ENCODE measurements at places on chromosomes 3 and 15. TPM values are rescaled to one million over a fixed set of nuclear protein-coding genes. Genes with fewer than 3 reads are reported as not detected.

DNA sequence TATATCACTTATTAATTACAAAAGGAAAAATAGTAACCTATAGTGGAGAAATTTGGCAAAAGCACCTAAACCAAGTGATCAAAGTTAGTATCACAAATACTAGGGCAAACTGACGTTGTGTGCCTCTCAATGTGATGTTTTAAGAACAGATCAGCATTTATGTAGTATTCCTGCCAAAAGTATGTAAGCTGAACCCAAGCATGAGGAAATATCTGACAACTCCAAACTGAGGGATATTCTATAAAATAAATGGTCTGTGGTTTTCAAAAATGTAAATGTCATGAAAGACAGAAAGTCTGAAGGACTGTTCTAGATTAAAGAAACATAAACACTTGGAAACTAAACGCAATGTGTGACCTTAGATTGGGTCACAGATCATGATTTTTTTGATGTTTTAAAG is 34.3 kb upstream of the PIK3CA start:
- no peaks in the 10 kb centered on the region for H3K36me3 ChIP-seq
- no peak overlapping the region for H3K27ac ChIP-seq
- no peaks in the 10 kb centered on the region for H3K27me3 ChIP-seq
- H3K4me1 ChIP-seq = no peaks in the 10 kb centered on the region
- H3K4me3 ChIP-seq = no peak overlapping the region

DNA sequence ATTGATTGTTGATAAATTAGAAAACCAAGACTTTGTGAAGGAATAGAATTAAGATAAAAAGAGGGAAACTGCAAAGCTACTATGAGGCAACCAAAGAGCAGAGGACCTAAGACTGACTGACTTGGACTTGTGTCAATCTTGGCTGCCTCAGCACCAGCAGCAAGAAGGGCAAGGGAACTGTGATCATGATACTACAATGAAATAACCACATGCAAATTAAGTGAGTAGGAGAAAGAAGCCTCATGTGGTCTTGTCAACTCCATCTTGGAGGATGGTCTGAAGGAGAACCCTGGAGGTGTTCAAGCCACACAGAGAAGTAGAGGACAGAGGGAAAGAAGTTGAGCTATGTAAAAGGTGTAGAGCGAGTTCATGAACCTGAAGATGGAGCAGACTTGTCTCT is 47.3 kb upstream of the THRB start:
- no peak for DNase-seq
- H3K4me3 ChIP-seq = no peak overlapping the region
- no peak overlapping the region for H3K27ac ChIP-seq
- H3K4me1 ChIP-seq = peaks cover 7% of the 10 kb centered on the region

Gene KLHL6
- 0.92 TPM for total RNA-seq

Gene LRIG1
- 130 TPM for total RNA-seq

GRCh38 chr15:79003301-79003700 is 58.5 kb upstream of the CTSH start:
- H3K4me3 ChIP-seq = no peak overlapping the region
- peaks cover 14% of the 10 kb centered on the region for H3K4me1 ChIP-seq
- no peak overlapping the region for H3K27ac ChIP-seq
- no peaks in the 10 kb centered on the region for H3K36me3 ChIP-seq
- no peaks in the 10 kb centered on the region for H3K27me3 ChIP-seq

DNA sequence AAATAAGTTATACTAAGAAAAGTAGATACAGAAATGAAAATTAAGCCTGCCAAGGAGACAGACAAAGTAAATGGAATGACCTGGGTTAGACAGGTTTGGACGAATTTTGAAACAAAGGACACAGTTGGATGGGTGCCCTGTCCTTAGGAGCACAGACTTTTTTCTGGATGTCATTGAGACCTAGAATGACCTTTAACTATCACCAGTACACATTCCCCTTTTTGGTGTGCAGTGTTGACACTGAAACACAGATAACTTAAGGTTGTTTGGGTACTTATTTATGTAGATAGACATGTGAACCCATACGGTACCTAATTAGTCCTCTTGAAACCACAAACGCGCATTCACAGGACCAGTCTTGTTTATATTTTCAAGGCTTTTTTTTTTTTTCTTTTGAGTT is 86.7 kb downstream of the PPARG start:
- H3K27me3 ChIP-seq = no peaks in the 10 kb centered on the region
- no peaks in the 10 kb centered on the region for H3K36me3 ChIP-seq
- no peaks in the 10 kb centered on the region for H3K4me1 ChIP-seq
- no peak overlapping the region for H3K4me3 ChIP-seq
- no peak for DNase-seq
- H3K27ac ChIP-seq = no peak overlapping the region

Gene ALAS1
- total RNA-seq = 36.1 TPM

DNA sequence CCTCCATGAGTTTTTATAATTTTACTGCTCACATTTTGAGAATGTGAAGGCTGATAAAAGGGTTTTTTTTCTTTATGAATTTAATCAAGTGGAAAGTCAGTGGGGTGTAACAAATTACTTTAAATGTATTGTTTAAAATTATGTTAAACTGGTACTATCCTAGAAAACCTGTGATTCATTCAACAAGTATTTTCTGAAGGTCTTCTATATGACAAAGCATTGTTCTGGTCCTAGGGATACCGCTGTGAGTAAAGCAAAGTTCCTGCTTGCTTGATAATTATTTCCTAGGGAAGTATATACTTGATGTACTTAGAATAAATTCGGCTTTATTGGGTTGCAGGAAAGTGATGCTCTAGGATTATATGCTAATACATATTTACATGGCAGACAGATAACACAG is 152.8 kb upstream of the GOLGA6L4 start:
- no peaks in the 10 kb centered on the region for H3K27me3 ChIP-seq
- H3K4me1 ChIP-seq = peaks cover 24% of the 10 kb centered on the region
- H3K36me3 ChIP-seq = no peaks in the 10 kb centered on the region

Gene UROC1
- not detected for total RNA-seq

Gene EXD1
- not detected for total RNA-seq

- no peak overlapping the region for H3K4me3 ChIP-seq
- DNase-seq = no peak
- H3K27me3 ChIP-seq = no peaks in the 10 kb centered on the region
- no peak overlapping the region for H3K27ac ChIP-seq
- no peaks in the 10 kb centered on the region for H3K4me1 ChIP-seq
- no peaks in the 10 kb centered on the region for H3K36me3 ChIP-seq
These were observed 11.5 kb upstream of the DNAJC13 start for GRCh38 chr3:132405609-132406299.

DNA sequence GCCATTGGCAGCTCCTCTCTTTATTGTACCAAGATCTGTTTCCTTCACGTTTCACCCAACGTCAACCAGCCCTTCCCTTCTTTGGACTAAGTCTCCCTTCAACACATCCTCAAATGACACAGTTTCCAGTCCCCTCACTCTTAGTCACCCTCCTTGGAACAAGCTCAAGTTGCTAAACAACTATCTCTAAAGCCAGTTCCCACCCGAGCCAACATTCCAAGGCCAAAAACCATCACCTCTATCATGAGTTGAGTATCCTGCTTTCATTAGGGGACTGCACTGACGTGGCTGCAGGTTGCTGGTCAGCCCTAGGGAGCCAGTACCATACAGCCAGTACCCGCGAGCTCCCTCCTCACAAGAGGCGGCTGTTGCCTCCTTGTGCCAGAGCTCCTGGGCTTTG is 73.8 kb downstream of the LIPC start:
- H3K27ac ChIP-seq = no peak overlapping the region
- DNase-seq = no peak
- H3K36me3 ChIP-seq = no peaks in the 10 kb centered on the region
- H3K4me3 ChIP-seq = no peak overlapping the region
- no peaks in the 10 kb centered on the region for H3K27me3 ChIP-seq

DNA sequence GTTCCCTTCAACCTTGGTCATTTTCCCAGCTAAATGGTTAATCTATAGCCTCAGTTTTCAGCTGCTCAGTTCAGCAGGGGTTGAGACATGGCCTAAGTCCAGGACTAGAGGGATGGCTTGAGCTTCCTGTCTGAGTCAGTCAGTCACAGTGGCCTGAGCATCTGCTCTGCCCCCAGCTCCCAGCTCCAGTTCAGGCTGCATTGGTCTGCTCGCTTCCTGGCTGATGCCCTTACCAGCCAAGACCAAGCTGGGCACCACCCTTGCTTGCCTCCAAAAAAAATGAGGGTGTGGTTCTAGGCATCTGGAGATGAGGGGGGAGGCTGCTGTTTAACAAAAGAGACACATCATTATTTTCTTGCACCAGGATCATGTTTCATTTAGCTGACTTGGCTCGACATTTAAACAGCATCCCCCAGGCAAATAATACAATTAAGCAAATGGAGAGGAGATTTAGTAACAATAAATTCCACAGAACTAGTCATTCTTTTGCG is 70.7 kb downstream of the WNT5A start:
- no peaks in the 10 kb centered on the region for H3K27me3 ChIP-seq
- H3K4me3 ChIP-seq = no peak overlapping the region
- no peak for DNase-seq
- no peaks in the 10 kb centered on the region for H3K4me1 ChIP-seq
- H3K36me3 ChIP-seq = no peaks in the 10 kb centered on the region

DNA sequence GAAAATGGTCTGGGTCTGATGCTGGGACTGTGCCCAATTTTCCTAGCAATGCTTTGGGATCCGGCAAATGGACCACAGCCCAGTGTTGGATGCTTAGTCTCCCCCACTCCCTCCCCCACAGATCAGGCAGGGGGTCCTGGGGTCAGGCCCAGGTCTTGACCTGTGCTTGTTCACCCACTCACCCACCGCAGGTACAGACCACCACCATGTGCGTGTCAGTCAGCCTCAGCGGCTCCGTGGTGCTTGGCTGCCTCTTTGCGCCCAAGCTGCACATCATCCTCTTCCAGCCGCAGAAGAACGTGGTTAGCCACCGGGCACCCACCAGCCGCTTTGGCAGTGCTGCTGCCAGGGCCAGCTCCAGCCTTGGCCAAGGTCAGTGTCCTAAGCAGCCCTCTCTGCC is 10.6 kb downstream of the GRM2 start:
- no peaks in the 10 kb centered on the region for H3K36me3 ChIP-seq
- DNase-seq = peak; percentile 64
- no peak overlapping the region for H3K27ac ChIP-seq
- no peak overlapping the region for H3K4me3 ChIP-seq
- H3K4me1 ChIP-seq = no peaks in the 10 kb centered on the region

DNA sequence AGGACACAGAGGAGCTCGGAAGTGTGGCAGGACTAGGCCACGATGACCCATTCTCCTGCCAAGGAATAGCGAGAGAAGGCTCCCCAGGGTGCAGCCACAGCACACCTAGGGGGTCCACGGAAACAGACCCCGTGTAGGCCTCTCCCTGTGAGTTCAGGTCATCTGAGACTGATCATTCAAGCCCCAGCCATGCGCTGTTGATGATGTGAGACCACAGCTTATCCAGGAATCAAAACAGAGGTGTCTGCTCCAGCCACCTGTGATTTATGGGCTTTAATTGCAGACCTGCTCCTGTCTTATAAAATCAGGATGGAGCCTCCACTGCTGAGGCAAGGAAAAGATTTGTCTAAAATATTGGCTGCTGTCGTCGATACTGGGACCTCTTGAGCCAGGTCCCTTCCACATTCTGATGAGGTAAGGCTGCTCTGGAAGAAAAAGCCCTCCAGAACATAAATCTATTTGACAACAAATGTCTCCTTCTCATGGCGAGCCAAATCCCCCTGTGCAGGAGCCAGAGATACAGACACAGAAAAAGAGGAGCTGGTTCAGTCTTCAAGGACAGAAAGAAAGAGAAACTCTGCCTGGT is 186.7 kb downstream of the TJP1 start:
- no peaks in the 10 kb centered on the region for H3K4me1 ChIP-seq
- no peak overlapping the region for H3K4me3 ChIP-seq
- H3K27me3 ChIP-seq = peaks cover 48% of the 10 kb centered on the region
- H3K36me3 ChIP-seq = no peaks in the 10 kb centered on the region

- H3K27me3 ChIP-seq = no peaks in the 10 kb centered on the region
- no peak overlapping the region for H3K27ac ChIP-seq
- H3K4me3 ChIP-seq = no peak overlapping the region
- no peaks in the 10 kb centered on the region for H3K36me3 ChIP-seq
- peak; percentile 39 for DNase-seq
These were observed 20.1 kb upstream of the ALDH1L1 start for GRCh38 chr3:126200534-126200933.
